ENCODE measurements at places on chromosomes 12 and 14. TPM values are rescaled to one million over a fixed set of nuclear protein-coding genes. Genes with fewer than 3 reads are reported as not detected.

CELA1 gene
- not detected for total RNA-seq

SLC7A7 gene
- 1.4 TPM for total RNA-seq

UNC79 gene
- total RNA-seq = 0.04 TPM

KLRC3 gene
- not detected for total RNA-seq

CISTR gene
- total RNA-seq = not detected

MORN3 gene
- 0.08 TPM for total RNA-seq

PTPN6 gene
- 17.8 TPM for total RNA-seq

SYNDIG1L gene
- total RNA-seq = not detected

SLC39A2 gene
- 15.7 TPM for total RNA-seq

CCDC38 gene
- total RNA-seq = not detected

TPPP2 gene
- not detected for total RNA-seq

MMAB gene
- total RNA-seq = 74.2 TPM

GALNT9 gene
- total RNA-seq = not detected

GLIPR1 gene
- total RNA-seq = 4.1 TPM

CLSTN3 gene
- total RNA-seq = 12.8 TPM

FBLN5 gene
- 2.8 TPM for total RNA-seq

USP44 gene
- not detected for total RNA-seq

MMP19 gene
- 0.60 TPM for total RNA-seq

GRCh38 chr12:25266497-25266896, 15.8 kb upstream of the KRAS start:
- ATAC-seq = no peak

DNA sequence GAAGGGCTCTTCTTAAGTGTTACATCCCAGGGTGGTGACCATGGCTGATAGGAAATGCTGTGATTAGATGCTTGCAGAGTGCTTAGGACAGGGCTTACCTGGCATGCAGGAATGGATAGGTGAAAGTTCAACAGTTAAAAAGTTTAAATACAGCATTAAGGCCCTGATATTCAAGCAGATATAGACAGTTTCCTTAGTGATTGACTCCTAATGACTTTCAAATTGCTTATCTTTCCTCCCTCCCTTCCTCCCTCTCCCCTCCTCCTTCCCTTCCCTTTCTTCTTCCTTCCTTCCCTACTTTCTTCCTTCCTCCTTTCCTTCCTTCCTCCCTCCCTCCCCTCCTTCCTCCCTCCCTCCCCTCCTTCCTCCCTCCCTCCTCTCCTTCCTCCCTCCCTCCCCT, 244.6 kb upstream of the NOS1 start:
- ATAC-seq = no peak

DNA sequence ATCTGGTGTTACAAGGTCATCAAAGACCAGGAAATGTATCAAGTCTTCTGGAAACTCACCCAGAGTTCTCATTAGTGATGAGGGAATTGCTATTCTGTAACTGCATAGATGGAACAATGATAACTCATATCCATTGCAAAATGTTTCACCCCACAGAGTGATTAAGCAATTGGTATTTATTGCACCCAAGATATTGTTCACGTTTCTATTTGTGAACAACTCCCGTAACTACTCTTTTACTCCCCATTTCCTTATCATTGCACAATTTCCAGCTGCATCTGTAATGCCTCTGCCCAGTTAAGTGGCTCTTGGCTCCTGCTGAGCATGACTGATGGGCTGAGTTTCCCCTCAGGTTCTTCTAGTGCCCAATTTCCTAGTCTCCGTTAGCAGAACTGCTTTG, 108.7 kb upstream of the PRICKLE1 start:
- ATAC-seq = no peak

GRCh38 chr12:6158749-6159148, 34.3 kb upstream of the VWF start:
- no peak for ATAC-seq

- ATAC-seq = peak; percentile 92
Measured at GRCh38 chr12:123995023-123995748, 22.2 kb downstream of the ZNF664 start.

- no peak for ATAC-seq
Measured at GRCh38 chr12:65019696-65020234, 101.3 kb downstream of the WIF1 start.

DNA sequence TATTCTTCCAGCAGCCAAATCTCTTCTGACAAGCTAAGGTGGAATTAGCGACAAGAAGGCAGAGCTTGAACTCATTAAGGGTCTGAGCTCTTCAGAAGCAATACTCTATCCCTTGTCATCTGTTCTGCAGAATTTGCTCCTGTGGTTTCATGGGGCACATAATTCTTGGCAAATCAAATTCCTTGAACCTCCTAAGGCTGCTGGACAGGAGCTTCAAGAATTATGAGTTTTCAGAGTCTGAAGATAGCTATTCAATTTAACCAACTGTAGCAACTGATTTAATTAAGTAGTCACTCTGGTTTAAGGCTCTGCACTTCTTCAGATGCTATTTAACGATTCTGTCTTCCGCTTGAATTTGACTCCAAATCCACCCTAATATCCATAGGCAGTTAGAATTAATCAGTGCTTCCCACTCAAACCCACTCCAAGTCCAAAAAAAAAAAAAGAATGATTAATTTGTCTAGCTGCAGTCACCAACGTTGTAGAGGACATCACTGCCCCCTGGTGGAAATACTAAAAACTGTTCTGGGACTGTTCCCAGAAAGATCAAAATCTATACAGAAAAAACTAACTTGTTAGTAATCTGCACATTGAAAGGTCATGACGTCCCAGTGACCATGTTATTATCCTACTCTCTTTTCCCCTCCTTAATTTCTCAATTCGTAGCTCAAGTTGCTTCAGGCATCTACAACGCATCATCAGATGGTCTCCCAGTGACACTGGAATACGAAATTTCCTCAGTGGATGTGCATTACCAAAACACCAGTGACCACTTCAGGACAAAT, 169.9 kb downstream of the KIF21A start:
- ATAC-seq = peak; percentile 49

GRCh38 chr12:54700301-54700700, 52.1 kb upstream of the DCD start:
- no peak for ATAC-seq

DNA sequence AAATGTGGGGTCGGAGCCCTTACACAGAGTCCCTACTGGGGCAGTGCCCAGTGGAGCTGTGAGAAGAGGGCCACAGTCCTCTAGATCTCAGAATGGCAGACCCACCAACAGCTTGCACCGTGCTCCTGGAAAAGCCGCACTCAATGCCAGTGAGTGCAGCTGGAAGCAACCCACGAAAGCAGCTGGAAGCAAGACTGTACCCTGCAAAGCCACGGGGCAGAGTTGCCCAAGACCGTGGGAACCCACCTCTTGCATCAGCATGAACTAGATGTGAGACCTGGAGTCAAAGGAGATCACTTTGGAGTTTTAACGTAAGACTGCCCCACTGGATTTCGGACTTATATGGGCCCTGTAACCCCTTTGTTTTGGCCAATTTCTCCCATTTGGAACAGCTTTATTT, 12.3 kb downstream of the GTF2A1 start:
- ATAC-seq = no peak

GRCh38 chr12:80837342-80837978, 100.3 kb downstream of the LIN7A start:
- ATAC-seq = no peak

- no peak for ATAC-seq
Measured at GRCh38 chr12:7129287-7129871, 690 bp upstream of the RBP5 start.

DNA sequence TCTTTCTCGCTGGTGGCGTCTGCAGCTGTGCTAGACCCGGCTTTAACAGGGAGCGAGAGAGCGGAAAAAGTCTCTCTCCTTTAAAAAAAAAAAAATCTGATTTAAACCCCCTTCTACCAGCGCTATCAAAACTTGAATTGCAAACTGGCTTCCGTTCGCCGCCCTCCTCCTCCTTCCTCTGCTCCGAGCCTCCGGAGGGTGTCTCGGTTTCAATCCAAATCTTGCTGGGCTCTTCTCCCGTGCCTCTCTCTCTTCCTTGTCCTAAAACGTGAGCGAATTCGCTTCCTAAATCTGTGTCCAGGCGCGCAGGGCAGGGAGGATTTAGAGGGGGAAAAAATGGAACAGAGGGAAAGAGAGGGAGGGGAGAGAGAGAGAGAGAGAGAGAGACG, 272 bp downstream of the TBX3 start:
- ATAC-seq = no peak

GRCh38 chr12:16119618-16120415, 157.7 kb downstream of the SLC15A5 start:
- no peak for ATAC-seq

- ATAC-seq = no peak
Measured at GRCh38 chr12:94595152-94595551, 55.2 kb downstream of the TMCC3 start.

- peak; percentile 31 for ATAC-seq
Measured at GRCh38 chr12:82942991-82943401, 256.3 kb downstream of the TMTC2 start.

DNA sequence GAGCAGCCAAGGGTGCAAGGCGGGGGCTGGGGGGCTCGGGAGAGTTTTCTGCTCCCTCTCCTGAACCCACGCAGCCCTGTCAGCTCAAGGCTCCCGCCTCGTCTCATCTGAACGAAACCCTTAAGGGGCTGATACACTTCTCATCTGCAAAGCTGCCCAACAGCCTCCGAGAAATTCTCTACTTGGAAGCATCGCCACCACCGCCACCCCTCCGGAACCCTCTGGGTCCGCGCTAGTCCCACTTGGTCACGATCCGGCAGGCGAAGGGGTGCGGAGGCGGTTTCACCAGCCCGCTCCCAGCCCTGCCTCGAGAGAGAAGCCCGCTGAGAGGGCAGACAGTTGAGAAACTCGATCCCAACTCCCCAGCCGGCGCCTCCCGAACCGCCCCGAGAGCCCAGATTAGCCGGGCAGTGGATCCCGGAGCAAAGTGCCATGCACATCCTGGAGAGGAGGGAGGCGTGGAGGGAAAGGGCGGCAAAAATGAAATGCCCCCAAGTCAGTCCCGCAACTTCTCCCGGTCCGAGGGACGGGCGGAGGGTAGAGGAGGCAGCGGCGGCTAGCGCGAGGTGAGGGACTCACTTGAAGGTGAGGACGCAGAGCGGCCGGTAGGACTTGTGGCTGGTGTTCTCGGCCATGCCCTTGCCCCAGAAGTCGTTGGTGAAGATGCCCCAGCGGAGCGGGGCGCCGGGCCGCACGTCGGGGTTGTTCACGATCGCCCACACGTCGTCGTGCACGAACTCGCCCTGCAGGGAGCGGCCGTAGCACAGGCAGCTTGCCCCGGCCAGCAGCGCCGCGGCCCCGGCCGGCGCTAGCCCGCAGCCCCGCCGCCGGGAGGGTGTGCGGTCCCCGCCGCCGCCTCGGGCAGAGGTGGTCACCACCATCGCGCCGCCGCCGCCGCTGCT, 620 bp downstream of the TMTC1 start:
- ATAC-seq = peak; percentile 46

- ATAC-seq = no peak
Measured at GRCh38 chr12:112347581-112347982, 34.6 kb downstream of the HECTD4 start.

- ATAC-seq = no peak
Measured at GRCh38 chr14:46048127-46048526, 603.5 kb downstream of the RPL10L start.

DNA sequence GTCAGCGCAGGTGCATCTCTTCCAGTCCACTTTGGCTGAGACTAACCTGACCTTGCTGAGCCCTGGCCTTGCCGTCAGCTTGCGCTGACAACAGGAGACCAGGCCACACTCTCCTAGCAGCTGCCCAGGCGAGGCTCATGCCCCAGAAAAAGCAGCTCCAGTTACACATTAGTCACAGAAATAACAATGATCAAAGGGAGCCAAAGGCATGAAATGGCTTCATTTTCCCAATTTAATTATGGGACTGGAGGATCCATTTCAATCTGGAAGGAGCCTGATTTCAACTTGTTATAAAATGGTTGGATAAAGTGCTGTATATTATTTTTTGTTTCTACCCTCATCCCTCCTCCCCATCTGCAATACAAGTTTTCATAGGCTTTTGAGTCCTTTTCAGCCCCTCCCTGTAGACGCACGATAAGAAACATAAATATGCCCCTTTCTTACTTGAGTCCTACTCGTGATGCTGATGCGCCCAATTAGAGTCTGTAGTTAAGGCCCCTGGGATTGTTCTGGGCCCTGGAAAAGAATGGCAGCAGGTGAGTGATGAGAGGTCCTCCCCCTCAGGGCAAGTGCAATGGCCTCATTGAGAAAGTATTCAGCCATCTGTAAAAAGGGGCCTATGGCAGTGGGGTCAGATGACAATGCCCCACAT, 376.0 kb downstream of the C12orf75 start:
- ATAC-seq = no peak

GRCh38 chr12:53326460-53327185, 5.2 kb upstream of the AAAS start:
- ATAC-seq = no peak

DNA sequence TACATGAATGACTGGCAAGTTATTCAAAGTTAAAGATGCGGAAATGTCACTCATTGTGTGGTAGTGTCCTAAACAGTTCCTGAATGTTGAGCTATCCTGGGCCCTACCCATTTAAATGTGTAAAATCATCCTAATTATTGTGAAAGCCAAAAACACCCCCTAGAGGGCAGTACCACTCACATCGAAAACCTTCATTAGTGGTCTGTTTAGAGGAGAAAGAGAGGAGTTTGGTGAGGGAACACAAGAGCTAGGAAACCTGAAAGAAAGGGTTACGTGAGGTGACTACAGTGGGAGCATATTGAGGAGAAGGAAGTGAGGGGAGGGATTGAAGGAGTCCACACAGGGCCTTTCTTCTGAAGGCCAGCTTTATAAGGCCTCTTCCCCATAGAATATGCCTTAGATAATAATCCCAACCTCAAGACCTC, 2.5 kb upstream of the TEP1 start:
- ATAC-seq = peak; percentile 20

GRCh38 chr12:12207746-12208145, 59.1 kb downstream of the LRP6 start:
- no peak for ATAC-seq

DNA sequence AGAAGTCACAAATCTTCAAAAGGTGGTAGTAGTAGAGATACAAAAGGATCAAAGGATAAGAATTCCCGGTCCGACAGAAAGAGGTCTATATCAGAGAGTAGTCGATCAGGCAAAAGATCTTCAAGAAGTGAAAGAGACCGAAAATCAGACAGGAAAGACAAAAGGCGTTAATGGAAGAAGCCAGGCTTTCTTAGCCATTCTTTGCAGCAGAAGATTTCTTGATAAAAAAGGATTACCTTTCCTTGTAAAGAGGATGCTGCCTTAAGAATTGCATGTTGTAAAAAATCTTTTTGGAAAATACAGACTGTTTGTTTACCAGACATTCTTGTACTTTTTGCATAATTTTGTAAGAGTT, 6.6 kb downstream of the PNN start:
- ATAC-seq = no peak

- ATAC-seq = no peak
Measured at GRCh38 chr12:28799348-28799747, 349.7 kb upstream of the FAR2 start.

GRCh38 chr12:92133171-92133570, 12.5 kb downstream of the BTG1 start:
- ATAC-seq = no peak

All from esophagus mucosa (tissue), 1 donor.